Pulmonary artery endothelial cell (primary cell): ENCODE measurements at places on chromosomes 1 and 21. TPM values are rescaled to one million over a fixed set of nuclear protein-coding genes. Genes with fewer than 3 reads are reported as not detected.

LHX8 gene
- not detected in 2 replicates for total RNA-seq

SLC30A2 gene
- total RNA-seq = not detected in 2 replicates

MRPL24 gene
- total RNA-seq = 56.2 and 66.9 TPM in 2 replicates

CFAP74 gene
- total RNA-seq = not detected in 2 replicates

TMEM79 gene
- total RNA-seq = 0.86 and 1.9 TPM in 2 replicates

KCNK2 gene
- not detected in 2 replicates for total RNA-seq

KLHDC7A gene
- not detected in 2 replicates for total RNA-seq

C1orf74 gene
- 2.7 and 4.0 TPM in 2 replicates for total RNA-seq

KCNJ6 gene
- under 0.01 TPM in 2 replicates for total RNA-seq

NPHS2 gene
- total RNA-seq = not detected in 2 replicates

STUM gene
- total RNA-seq = not detected in 2 replicates

CCDC181 gene
- total RNA-seq = 0.74 and 0.86 TPM in 2 replicates

C1orf87 gene
- total RNA-seq = not detected in 2 replicates

VASH2 gene
- 0.07 and 0.14 TPM in 2 replicates for total RNA-seq

AIRE gene
- under 0.01 TPM in 1 of 2 replicates, not detected in the other for total RNA-seq

RAB25 gene
- not detected in 2 replicates for total RNA-seq

SLC1A7 gene
- total RNA-seq = not detected in 2 replicates

RXFP4 gene
- total RNA-seq = 0.14 TPM in 1 of 2 replicates, not detected in the other

SLC30A7 gene
- 42.9 and 52.6 TPM in 2 replicates for total RNA-seq

TNFAIP8L2 gene
- total RNA-seq = 0.13 and 0.35 TPM in 2 replicates

FLG2 gene
- not detected in 2 replicates for total RNA-seq

IL20 gene
- not detected in 2 replicates for total RNA-seq

C1QTNF12 gene
- 0.33 TPM in 1 of 2 replicates, not detected in the other for total RNA-seq

RAVER2 gene
- total RNA-seq = 9.9 and 10.2 TPM in 2 replicates

SHISAL2A gene
- not detected in 2 replicates for total RNA-seq

C1orf141 gene
- not detected in 2 replicates for total RNA-seq

PKP1 gene
- total RNA-seq = under 0.01 and 0.04 TPM in 2 replicates

NES gene
- 285 and 293 TPM in 2 replicates for total RNA-seq
